Substantia nigra (tissue), 51 donors: ENCODE measurements at places on chromosomes 3 and 15.

- DNase-seq, result no peak
Observed at GRCh38 chr3:126811530-126811929, 107.5 kb downstream of the CHCHD6 start.

GRCh38 chr3:69761896-69762767 lies 22.9 kb downstream of the MITF start:
- no peak for DNase-seq

DNA sequence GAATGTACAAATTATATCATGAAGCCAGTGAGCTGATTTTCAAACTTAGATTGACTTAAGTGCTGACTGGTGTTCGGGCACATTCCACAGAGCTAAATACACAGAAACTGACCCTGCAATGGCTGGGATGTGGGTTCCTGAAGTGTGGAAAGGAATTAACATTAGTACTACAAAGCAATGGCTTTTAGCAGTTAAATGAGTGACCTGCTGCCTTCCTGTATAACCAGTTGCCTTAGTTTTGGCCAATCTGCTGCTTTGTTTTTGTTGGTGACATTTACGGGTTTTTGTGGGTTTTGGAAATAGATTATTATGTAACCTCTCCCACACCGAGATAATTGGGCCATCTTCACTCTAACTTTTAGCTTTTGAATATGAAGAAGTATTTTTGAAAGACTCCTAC lies 2.4 kb upstream of the SKIC8 start:
- DNase-seq, result no peak

GRCh38 chr3:108153451-108153981 lies 62.7 kb upstream of the CD47 start:
- no peak for DNase-seq

DNA sequence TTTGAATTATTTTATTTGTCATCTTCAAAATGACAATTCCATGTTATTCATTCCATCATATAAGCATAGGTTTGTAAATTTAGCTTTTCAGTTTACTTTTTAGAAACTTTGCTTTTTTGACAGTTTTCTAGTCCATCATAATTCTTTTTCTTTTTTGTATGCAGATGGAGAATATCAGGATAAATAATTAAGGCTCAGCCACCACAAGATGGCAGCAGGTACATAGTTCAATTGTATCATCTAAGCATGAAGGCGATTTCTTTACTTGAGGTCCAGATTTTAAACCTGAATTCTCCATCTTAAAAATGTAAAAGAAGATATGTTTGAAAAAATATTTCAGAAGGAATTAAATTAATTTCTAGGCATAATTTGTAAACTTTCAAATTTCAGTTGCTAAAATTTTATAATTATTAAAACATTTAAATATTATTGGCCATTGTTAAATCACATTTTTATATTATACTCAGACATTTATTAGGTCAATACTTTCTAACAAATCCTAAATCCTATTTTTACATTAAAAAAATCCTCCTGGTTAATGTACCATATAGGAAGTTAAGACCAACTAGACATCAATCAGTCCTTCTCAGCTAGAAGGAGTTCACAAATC lies 15.1 kb downstream of the PLSCR5 start:
- DNase-seq, result no peak

GRCh38 chr3:129383292-129383860 lies 45.1 kb downstream of the EFCAB12 start:
- DNase-seq, result peak; percentile 38

DNA sequence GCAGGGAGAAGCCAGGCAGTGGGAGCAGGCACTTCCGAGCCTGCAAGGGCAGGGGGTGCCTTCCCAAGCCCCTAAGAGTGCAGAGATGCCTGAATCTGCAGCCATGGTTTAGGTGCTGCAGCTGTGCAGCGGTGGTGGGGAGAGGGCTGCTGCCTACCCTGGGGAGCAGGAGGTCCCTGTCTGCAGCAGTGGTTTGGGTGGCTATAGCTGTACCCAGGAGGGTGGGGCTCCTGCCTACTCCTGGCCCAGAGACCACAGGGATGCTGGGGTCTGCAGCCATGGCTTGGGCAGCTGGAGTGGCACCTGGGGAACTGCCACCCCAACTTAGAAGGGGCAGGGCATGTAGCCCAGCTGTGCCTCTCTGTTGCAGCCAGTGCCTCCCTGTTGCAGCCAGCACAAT lies 488.1 kb upstream of the THBS1 start:
- DNase-seq, result no peak
